ENCODE measurements at places on chromosomes 16 and 17.

- H3K27me3 ChIP-seq, result no peaks in the 10 kb centered on the region
- H3K4me3 ChIP-seq, result no peak overlapping the region
- ATAC-seq, result no peak
- H3K4me1 ChIP-seq, result peaks cover 5% of the 10 kb centered on the region
- no peak overlapping the region for H3K27ac ChIP-seq
- no peaks in the 10 kb centered on the region for H3K36me3 ChIP-seq
These were observed 3.9 kb downstream of the CD79B start for GRCh38 chr17:63928172-63928666.

DNA sequence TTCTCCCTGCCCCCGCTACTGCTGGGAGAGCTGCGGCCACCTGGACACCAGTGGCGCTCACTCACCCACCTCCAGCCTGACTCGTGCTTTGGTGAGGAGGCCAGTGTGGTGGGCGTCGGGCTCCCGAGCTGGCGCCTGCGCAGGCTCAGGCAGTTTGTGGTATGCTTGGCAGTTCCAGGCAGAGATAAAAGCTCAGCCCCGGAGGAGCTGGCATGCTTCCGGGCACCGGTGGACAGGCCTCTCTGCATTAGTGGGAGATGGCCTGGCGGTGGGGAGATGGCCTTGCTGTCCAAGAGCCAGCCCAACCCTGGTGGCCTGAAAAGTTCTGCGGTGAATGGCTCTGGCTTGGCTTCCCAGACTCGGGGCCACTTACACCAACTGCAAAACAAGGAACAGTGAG is 4.1 kb downstream of the ADGRG1 start:
- peaks cover 26% of the 10 kb centered on the region for H3K27me3 ChIP-seq
- peaks cover 4% of the 10 kb centered on the region for H3K36me3 ChIP-seq
- no peak for ATAC-seq
- H3K4me3 ChIP-seq, result no peak overlapping the region
- peaks cover 11% of the 10 kb centered on the region for H3K4me1 ChIP-seq

- H3K36me3 ChIP-seq, result no peaks in the 10 kb centered on the region
- H3K4me1 ChIP-seq, result peaks cover 4% of the 10 kb centered on the region
- peak overlapping the region; percentile 18 for H3K27ac ChIP-seq
- H3K27me3 ChIP-seq, result peaks cover 9% of the 10 kb centered on the region
- H3K4me3 ChIP-seq, result no peak overlapping the region
These were observed 78.1 kb upstream of the XYLT1 start for GRCh38 chr16:17548825-17549224.

DNA sequence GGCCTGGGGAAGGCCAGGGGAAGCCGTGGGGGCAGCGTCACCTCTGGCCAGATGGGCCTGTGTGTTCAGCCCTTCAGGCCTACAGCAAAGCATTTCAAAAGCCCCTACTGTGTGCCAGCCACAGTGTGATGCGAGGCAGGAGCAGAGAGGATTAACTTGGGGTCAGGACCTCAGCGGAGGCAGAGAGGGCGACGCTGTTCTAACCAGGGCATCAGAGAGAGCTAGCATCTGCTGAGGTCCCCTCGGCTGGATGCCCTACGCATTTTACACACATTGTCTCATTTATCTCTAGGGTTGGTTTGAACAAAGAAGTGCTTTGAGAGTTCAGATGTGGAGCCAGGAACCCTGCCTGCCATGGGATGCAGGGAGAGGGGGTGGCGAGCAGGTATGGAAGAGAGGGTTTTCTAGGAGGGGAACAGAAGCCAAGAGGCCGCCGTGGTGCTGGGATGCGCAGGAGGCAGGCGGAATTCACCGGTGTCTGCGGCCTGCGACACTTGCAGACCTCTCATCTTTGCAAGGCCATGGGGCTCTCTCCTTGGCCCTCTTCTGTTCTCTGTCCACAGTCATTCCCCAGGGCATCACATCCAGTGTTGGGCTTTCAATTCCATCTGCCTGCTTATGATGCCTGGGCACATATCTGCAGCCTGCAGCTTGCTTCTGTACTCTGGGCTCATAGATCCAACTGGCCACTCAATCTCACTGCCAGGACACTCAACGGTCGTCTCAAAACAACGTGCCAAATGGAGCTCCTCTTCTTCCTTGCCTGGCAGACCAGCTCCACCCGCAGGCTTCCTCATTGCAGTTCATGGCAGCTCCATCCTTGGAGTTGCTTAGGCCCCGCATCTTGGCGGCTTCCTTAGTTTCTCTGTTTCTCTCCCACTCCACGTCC is 8.1 kb upstream of the NKD1 start:
- no peak overlapping the region for H3K4me3 ChIP-seq
- no peaks in the 10 kb centered on the region for H3K4me1 ChIP-seq
- no peak overlapping the region for H3K27ac ChIP-seq
- no peaks in the 10 kb centered on the region for H3K36me3 ChIP-seq
- no peak for ATAC-seq

- peaks cover 4% of the 10 kb centered on the region for H3K36me3 ChIP-seq
- no peak overlapping the region for H3K27ac ChIP-seq
- peaks cover 7% of the 10 kb centered on the region for H3K27me3 ChIP-seq
- H3K4me3 ChIP-seq, result no peak overlapping the region
- H3K4me1 ChIP-seq, result no peaks in the 10 kb centered on the region
These were observed 3.8 kb upstream of the DYNLL2 start for GRCh38 chr17:58079300-58080033.

DNA sequence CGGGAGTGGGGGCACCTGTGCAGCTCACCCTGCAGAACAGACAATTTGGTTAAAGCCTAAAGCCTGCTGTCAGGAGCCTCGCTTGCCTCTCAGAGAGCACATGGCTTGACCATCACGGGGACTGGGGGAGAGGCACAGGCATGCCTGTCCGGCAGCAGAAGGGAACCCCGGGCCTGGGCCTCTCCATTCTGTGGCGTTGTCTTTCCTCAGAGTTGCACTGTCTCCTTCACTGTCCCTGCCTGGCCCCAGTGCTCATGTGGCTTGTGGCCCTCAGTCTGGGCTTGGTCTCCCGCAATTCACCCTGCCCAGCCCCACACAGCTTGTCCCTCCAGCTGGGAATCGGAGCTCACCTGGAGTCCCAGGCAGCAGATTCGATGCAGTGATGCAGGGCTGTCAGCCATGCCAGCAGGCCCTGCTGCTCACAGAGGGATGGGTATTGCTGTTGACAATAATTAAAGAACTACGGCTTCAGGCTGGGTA is 189.9 kb downstream of the SEC14L1 start:
- no peak overlapping the region for H3K4me3 ChIP-seq
- H3K27ac ChIP-seq, result no peak overlapping the region
- H3K27me3 ChIP-seq, result no peaks in the 10 kb centered on the region
- no peak for ATAC-seq

- peaks cover 18% of the 10 kb centered on the region for H3K4me1 ChIP-seq
- H3K36me3 ChIP-seq, result no peaks in the 10 kb centered on the region
- ATAC-seq, result no peak
- H3K27ac ChIP-seq, result no peak overlapping the region
- H3K4me3 ChIP-seq, result no peak overlapping the region
- no peaks in the 10 kb centered on the region for H3K27me3 ChIP-seq
These were observed 3.0 kb downstream of the NTAN1 start for GRCh38 chr16:15052747-15053476.

DNA sequence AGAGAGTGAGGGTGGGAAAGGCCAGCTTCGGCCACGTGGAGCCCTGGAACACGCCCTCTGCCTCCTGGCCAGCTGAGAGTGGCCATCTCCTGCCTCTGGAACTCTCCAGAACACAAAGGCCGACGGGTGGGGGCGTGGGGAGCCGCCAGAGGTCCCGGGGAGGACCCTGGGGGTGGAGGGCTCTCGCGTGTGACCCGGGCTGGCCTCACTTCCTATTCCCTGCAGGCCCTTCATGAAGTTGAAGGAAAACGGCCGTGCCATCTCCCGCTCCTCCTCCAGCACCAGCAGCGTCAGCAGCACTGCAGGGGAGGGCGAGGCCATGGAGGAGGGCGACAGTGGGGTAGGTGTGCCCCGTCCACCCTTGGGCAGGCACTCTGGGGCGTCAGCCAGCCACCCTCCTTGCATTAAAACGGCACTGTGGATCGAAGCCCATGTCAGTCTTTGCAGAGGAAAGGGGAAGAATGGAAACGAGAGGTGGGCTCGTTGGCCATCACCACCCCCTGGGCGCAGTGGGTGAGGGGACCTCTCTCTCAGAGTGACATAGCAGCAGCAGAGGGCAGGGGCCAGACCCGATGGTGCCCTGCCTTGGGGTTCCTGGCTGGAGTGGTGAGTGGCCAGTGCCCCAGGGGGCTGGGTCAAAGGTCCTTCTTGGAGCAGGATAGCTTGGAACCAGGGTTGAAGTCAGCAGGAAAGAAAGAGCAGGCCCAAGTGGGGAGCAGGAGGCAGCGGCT is 37.1 kb downstream of the OR1D5 start:
- no peak overlapping the region for H3K27ac ChIP-seq
- H3K4me1 ChIP-seq, result no peaks in the 10 kb centered on the region
- no peaks in the 10 kb centered on the region for H3K27me3 ChIP-seq
- no peak overlapping the region for H3K4me3 ChIP-seq
- H3K36me3 ChIP-seq, result peaks cover 55% of the 10 kb centered on the region

GRCh38 chr17:82037889-82038195 is 345 bp upstream of the DCXR start:
- no peaks in the 10 kb centered on the region for H3K36me3 ChIP-seq
- no peak for ATAC-seq
- peaks cover 15% of the 10 kb centered on the region for H3K4me1 ChIP-seq
- peak overlapping the region; percentile 87 for H3K4me3 ChIP-seq
- peak overlapping the region; percentile 64 for H3K27ac ChIP-seq

DNA sequence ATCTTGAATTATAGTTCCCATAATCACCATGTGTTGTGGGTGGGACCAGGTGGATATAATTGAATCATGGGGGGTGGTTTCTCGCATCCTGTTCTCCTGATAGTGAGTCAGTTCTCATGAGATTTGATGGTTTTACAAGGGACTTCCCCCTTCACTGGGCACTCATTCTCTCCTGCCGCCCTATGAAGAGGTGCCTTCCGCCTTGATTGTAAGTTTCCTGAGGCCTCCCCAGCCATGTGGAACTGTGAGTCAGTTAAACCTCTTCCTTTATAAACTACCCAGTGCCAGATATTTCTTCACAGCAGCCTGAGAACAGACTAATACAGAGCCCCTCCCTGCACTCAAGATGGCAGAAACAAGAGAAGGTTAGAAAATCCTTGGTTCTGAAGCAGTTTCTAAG is 26.4 kb downstream of the LDAF1 start:
- peak; percentile 91 for ATAC-seq
- peak overlapping the region; percentile 16 for H3K27ac ChIP-seq
- peaks cover 9% of the 10 kb centered on the region for H3K4me1 ChIP-seq
- H3K36me3 ChIP-seq, result peaks cover 19% of the 10 kb centered on the region
